ENCODE measurements at places on chromosomes 4 and X. TPM values are rescaled to one million over a fixed set of nuclear protein-coding genes. Genes with fewer than 3 reads are reported as not detected.

The WAS gene
- 4.9 TPM for total RNA-seq

DNA sequence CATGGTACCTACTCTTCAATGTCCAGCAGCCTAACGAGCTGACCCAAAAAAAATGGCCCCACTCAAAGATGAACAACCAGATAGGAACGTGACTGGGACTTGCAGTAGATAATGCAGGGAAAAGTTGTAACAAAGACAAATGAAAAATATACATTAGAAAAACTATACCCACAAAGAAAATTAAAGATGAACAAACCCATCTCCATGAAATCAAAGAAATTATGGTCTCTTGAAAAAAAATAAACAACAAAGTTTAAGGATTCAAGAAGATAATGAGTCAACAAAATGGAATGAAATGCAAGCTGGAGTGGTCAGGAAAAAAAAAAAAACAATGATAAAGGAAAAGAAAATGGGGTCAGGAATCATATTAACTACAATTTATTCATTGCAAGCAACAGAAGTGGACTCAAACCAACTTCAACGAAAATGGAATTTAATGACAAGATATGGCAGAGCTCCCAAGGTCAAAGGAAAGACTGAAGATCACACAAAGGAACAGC lies 309.8 kb upstream of the GALNT7 start:
- H3K4me3 ChIP-seq = no peak overlapping the region
- no peaks in the 10 kb centered on the region for H3K4me1 ChIP-seq
- DNase-seq = no peak
- H3K27ac ChIP-seq = no peak overlapping the region
- no peaks in the 10 kb centered on the region for H3K36me3 ChIP-seq

DNA sequence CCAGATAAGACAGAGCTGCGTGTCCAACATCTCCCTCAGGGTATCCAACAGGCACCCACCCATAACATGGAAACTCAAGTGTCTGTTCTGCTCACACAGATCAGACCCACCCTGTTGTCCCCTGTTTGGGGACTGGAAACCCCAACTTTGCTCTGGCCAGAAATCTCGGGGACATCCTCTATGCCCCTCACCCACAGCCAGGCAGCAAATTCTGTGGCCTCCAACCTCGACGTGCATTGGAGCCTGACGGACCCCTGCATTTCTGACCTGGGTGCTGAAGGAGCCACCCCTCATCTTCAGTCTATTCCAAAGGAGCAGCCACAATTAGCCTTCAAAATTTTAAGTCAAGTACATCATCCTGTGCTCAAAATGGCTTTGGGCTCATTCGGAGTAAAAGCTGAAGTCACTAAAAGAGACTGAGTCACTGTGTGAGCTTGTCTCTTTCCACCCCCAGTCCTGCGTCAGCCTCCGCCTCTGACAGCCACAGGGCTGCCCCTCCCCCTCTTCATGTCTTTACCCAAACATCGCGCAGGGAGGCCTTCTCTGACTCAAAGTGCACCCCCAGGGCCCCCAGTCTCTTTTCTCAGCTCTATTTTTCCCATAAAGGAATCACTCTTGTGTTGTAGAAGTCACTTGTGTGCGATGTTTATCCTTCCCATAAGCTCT lies 24.4 kb upstream of the PDE6B start:
- H3K27ac ChIP-seq = no peak overlapping the region
- no peak for DNase-seq

- H3K4me3 ChIP-seq = no peak overlapping the region
- H3K4me1 ChIP-seq = no peaks in the 10 kb centered on the region
- no peaks in the 10 kb centered on the region for H3K27me3 ChIP-seq
- no peak overlapping the region for H3K27ac ChIP-seq
- H3K36me3 ChIP-seq = no peaks in the 10 kb centered on the region
Measured at GRCh38 chr4:123564758-123565346, 168.3 kb downstream of the SPRY1 start.

GRCh38 chr4:7676398-7676922 lies 241.7 kb upstream of the PSAPL1 start:
- no peak overlapping the region for H3K4me3 ChIP-seq
- DNase-seq = no peak
- H3K27ac ChIP-seq = no peak overlapping the region
- H3K27me3 ChIP-seq = no peaks in the 10 kb centered on the region
- H3K36me3 ChIP-seq = no peaks in the 10 kb centered on the region

DNA sequence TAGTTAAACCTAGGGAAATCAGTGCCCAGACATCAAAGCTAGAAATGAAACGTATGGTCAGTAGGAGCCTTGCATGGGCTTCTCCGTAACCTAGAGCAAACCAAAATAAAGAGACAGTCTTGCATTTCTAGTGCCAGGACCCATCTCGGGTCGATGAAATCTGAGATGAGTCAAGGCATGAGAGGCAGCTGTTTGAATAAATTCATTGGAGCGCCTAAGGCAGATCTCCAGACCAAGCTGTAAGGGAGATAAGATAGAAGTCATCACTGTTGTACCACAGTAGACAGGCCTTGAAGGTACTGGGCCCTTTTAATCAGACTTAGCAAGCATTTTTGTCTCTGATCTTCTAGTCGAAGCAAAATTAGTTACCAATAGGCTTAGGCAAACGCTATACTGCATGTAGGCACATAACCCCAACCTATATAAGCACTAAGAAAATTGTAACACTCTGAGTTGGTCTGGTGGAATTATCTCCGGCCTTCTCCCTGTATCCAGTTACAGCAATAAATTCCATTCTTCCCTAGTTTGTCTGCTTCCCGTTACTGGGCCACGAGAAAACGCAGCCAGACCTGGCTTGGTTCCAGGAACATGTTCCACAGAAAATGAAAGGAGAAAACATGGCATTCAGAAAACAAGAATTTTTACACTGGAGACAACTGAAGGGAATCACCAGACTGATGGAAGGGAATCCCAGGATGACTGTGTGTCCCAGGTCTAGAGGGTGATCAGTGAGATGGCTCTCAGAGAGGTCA lies 21.1 kb upstream of the PAPSS1 start:
- no peak overlapping the region for H3K27ac ChIP-seq
- H3K4me1 ChIP-seq = no peaks in the 10 kb centered on the region
- no peaks in the 10 kb centered on the region for H3K36me3 ChIP-seq
- no peaks in the 10 kb centered on the region for H3K27me3 ChIP-seq
- no peak overlapping the region for H3K4me3 ChIP-seq

- no peak for DNase-seq
- no peaks in the 10 kb centered on the region for H3K4me1 ChIP-seq
- no peak overlapping the region for H3K27ac ChIP-seq
- no peaks in the 10 kb centered on the region for H3K27me3 ChIP-seq
Measured at GRCh38 chrX:20248592-20249192, 18.0 kb downstream of the RPS6KA3 start.

DNA sequence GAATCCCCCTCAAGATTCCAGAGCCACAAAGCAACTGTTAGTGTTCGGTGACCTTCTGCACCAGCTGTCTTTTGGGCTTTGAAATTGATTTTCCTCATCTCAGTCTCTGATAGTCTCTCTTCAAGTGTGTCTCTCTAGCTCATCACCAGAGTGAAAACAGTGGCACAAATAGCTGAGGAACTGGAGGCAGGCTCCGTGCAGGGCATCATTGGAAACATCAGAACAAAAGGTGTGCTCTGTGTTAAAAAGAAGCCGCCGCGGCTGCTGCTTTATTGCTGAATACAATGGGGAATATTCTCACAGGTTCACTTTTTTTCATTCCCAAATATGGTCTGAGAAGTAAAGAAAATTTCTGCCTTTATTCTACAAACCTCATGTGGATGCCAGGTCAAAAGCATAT lies 297.5 kb downstream of the DCTD start:
- no peak overlapping the region for H3K27ac ChIP-seq
- H3K4me1 ChIP-seq = no peaks in the 10 kb centered on the region
- no peaks in the 10 kb centered on the region for H3K27me3 ChIP-seq
- no peak overlapping the region for H3K4me3 ChIP-seq

All from colonic mucosa (tissue), 4 donors.